Activated T-cell treated with anti-CD3 and anti-CD28 coated beads for 4 hours (primary cell): ENCODE measurements at places on chromosomes 3 and 15.

DNA sequence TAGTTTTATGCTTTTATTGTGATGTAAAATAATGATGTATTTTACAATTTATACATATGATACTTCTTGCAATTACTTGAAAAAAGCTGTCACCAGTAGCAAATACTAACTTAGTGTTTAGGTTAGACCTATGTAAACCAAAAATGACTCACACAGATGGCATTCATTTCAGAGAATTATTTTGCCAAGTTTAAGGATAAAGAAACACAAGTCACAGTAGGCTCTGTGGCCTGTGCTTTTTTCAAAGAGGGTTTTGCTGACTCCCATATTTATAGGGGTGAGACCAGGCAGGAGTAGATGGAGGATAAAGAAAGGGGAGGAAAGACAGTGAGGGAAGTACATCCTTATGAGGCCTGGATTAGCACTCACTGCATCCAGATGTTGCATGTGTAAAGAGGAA is 356.6 kb upstream of the NPAP1 start:
- no peak for DNase-seq

GRCh38 chr3:22334996-22335395 is 584.0 kb upstream of the ZNF385D start:
- no peak for DNase-seq

GRCh38 chr3:133979553-133979952 is 50.2 kb downstream of the SLCO2A1 start:
- no peak for DNase-seq

DNA sequence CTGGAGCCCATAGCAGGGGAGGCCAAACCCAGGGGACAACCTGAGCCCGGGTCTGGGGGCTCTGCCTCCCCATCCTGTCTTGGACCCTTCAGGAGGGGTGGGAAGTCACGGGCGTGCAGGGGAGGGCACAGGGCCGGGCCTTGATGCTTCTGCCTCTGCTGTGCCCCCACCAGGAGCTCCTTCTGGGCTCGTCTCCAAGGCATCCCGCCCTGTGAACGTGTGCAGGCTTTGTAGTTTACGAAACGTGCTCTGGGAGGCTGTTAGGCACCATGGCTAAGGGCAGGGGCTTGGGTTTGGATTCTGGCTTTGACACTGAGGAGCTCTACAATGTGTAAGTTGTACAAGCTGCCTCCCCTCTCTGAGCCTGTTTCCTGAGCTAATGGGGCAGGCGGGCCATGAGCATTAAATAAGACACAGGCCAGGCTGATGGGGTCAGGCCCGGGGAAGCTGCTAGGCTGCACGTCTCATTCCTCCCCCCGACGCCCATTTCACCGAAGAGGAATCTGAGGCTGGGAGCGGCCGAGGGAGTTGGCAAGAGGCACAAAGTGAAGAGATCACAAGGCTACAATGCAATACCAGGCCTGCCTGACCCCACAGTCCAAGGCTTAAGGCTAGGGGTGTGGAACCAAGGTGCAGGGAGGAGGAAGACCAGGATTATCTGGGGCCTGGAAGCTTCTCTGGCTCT is 19.6 kb downstream of the PLXND1 start:
- DNase-seq: no peak

GRCh38 chr15:81274931-81275707 is 48.8 kb downstream of the STARD5 start:
- DNase-seq: peak; percentile 87

DNA sequence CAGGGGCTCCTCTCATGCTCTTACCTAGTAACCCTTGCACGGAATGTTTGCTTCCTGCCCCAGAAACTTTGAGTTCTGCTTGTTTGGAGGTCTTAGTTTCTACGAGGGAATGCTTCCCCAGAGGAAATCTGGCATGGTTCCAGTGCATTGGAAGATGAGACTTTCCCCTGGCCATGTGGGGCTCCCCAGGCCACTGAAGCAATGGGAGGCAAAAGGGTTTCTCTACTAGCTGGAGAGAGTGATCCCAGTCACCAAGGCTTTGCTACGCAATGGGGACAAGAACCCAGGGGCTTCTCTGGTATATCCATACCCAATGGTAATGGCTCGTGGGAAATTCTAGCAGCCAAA is 44.2 kb upstream of the RPL32 start:
- DNase-seq: no peak

- DNase-seq: no peak
Measured at GRCh38 chr15:41124058-41124457, 8.0 kb upstream of the INO80 start.

GRCh38 chr15:68383161-68384074 is 48.5 kb downstream of the ITGA11 start:
- peak; percentile 34 for DNase-seq

DNA sequence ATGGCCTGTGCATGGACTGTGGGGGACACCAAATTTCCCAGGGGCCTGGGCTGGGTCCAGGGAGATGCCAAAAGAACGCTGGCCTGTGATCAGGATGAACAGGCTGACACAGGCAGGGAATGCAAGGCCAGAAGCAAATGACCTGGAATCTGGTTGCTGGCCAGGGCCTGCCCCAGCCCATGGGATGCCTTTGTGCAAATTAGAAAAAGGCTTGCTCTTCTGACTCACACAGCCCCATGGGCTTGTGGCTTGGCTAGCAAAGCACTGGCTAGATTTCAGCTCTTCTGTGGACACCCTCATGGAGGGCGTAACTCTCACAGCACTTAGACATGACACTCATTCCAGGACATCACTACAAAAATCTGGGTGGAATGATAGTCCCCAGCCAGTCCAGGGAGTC is 356.0 kb downstream of the SHQ1 start:
- no peak for DNase-seq

GRCh38 chr3:65478551-65479500 is 559.9 kb downstream of the MAGI1 start:
- DNase-seq: no peak

- DNase-seq: no peak
Measured at GRCh38 chr3:195897081-195897852, 11.1 kb downstream of the TNK2 start.

GRCh38 chr3:135491491-135492205 is 473.9 kb upstream of the PPP2R3A start:
- DNase-seq: no peak

- no peak for DNase-seq
Measured at GRCh38 chr3:87246662-87247429, 19.7 kb downstream of the CHMP2B start.

DNA sequence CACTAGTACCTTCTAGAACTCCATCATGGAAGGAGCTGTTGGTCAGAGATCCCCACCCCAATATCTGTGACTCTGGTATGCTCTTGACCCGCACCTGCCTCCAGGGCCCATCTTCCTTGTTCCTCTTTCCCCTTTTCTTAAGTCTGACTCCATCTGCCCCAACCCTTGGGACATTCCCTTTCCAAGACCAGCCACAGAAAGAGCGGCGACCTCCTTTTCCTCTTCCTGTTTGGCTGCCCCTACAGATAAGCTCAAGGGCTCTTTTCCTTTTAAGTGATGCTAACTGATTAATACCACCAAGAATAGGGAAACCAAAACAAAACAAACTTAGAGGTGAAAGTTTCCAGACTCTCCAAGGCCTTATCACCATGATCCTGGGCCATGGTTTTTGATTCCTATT is 21.9 kb upstream of the ATP8B4 start:
- DNase-seq: no peak

DNA sequence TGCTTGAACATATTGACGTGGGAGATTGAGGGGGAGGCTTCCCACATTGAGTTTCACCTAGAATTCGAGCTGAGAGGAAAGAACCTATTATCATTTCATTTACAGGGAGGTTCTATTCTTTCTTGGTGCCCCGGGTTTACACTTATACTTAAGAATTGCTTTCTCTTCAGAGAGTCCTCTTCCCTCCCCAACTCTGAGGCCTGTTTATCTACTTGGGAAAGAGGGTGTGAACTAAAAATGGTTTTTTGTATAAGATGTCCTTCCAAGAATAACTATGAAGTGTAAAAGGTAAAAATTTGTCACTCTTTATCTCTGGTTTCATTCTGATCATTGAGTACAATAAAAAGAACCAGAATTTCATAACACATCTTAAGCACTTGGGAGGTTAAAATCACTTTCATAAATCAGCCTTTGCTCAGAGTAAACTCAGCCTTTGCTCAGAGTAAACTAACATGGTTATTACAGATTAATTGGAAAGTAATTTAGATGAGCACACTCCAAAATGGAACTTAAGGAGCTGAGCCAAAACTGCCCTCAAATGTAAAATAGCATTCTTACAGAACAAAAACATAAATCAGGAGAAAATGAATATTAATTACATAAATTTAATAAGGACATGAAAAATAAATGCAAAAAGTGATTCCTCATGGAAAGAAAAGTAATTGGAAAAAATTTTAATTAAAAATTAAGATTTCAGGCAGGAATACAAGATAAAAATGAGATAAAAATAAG is 75.2 kb downstream of the GADL1 start:
- no peak for DNase-seq

GRCh38 chr3:13506680-13507079 is 26.6 kb downstream of the HDAC11 start:
- no peak for DNase-seq

- no peak for DNase-seq
Measured at GRCh38 chr3:64594134-64594533, 93.7 kb downstream of the ADAMTS9 start.

- DNase-seq: no peak
Measured at GRCh38 chr15:63236272-63236671, 41.1 kb upstream of the APH1B start.

DNA sequence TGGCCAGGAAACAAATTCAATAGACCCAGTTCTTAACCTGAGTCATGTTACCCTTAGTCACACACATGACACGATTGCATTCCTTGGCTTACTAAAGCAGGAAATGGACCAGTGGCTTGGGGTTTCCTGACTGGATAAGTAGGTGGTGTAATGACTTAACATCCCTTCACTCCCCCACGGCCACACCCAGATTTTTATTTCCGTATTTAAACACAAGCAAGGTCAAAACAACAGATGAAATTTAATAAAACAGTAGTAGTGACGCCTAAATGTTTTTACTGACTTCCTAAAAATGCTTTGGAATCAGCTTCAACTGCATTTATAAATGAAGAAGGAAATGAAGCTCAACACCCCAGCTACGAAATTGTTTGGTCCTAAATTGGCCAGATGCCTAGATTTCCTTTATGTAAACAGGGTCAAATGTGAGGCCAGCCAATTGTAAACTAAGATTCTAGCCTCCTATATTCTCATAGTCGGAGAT is 324.3 kb downstream of the CHST2 start:
- DNase-seq: no peak

DNA sequence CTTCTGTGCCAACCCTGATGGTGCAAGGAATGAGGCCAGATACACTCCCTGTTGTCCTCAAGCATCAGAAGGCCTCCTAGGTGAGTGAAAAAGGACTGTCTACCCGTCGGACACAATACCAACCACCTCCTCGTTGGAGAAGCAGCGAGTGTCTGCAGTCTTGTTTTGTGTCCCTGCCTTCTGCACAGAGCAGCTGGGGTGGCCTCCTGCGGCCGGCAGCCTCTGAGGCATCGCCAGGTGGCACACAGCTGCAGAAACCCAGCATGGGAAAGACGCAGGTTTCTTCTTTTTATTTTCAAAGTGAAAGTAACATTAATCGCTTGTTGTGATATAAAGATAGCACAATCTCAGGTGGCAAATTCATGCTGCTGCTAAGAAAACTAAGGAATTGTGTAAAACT is 509.9 kb downstream of the OCA2 start:
- DNase-seq: no peak
